Stimulated activated CD8-positive, alpha-beta memory T cell treated with anti-CD3 and anti-CD28 coated beads, Interleukin-15, amount 100 ng/mL, for 24 hours (primary cell): ENCODE measurements at places on chromosomes 11 and 22.

GRCh38 chr22:28702891-28703290, 23.3 kb upstream of the TTC28 start:
- DNase-seq = no peak

GRCh38 chr11:97722065-97722464, 1298.7 kb upstream of the CNTN5 start:
- no peak for DNase-seq

- DNase-seq = no peak
These were observed 118.2 kb upstream of the KIRREL3 start for GRCh38 chr11:127118811-127119210.

DNA sequence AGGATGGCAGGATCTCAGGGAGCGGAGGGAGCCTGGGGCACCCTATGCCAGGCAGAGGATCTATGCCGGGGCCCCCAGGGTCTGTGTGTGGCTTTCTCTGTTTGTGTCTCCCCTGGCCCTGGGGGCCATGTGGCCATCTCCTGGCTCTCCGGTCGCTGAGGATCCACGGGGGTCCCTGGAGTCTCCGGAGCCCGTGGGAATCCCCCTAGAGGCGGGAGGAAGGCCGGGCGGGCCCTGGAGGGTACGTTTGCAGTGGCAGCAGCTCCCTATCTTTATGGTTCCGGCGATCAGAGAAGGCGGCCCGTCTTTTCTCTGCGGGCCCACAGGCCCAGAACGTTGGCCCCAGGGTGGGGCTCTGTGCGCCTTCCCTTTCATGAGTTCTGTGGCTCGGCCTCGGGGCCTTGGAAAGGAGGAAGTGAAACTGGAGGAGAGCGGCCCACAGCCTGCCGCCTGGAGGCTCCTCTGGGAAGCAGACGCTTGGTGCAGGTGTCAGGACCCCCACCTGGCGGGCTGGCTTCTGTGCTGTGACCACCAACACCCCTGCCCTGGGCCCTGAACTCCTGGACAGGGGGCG, 82.1 kb downstream of the KCNQ1 start:
- DNase-seq = no peak

DNA sequence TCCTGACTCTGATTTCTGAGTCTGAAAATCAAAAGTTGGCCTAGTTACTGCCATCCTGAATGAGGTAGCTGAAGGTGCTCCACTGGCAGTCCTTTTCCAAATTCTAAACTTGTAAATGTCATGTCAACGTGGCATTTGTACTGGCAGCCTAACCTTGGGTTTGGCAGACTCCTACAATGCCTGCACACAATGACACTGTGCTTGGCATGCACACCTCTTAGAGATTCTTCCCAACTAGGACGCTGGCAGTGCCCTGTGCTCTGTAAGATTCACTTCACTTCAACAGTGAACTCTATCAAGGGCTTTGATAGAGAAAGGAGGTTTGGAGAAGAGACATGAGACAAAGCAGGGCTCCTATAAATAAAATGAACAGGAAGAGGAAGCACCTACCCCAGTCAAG, 21.9 kb upstream of the PPP2R1B start:
- no peak for DNase-seq

- no peak for DNase-seq
These were observed 71.6 kb upstream of the CSNK2A3 start for GRCh38 chr11:11424688-11425087.

DNA sequence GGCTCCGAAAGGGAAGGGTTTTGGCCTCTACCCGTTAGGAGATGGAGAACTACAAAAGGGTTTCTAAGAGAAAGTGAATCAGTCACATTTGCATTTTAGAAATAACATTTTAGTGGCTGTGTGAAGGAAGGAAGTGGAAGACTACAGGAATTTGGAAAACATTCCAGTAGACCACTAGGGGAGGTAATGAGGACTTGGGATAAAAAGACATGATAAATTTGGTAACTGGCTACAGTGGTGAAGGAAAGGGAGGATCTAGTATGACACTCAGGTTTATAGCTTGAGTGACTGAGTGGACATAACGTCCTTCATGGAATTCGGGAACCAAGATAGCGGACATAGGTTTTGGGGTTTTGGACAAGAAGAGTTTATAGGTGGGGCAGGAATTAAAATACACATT, 7.0 kb upstream of the RRM1 start:
- no peak for DNase-seq

DNA sequence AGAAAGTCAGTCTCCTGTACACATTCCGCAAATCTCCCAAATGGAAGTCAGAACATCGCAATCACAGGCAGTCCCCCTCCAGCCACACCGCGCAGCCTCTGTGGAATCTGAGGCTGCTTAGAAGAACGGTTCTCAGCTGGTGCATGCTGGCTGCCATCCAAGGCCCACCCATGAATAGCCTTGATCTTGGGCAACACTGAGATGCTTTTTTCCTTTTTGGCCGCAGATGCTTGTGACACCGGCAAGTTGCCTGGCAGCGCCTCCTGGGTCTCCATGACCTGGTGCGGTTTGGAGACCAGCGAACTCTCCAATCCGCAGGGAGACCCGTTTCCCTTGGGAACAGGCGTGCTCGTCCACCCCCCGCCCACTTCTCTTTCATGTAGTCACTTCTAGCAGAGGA, 26.3 kb upstream of the PHF21B start:
- no peak for DNase-seq

DNA sequence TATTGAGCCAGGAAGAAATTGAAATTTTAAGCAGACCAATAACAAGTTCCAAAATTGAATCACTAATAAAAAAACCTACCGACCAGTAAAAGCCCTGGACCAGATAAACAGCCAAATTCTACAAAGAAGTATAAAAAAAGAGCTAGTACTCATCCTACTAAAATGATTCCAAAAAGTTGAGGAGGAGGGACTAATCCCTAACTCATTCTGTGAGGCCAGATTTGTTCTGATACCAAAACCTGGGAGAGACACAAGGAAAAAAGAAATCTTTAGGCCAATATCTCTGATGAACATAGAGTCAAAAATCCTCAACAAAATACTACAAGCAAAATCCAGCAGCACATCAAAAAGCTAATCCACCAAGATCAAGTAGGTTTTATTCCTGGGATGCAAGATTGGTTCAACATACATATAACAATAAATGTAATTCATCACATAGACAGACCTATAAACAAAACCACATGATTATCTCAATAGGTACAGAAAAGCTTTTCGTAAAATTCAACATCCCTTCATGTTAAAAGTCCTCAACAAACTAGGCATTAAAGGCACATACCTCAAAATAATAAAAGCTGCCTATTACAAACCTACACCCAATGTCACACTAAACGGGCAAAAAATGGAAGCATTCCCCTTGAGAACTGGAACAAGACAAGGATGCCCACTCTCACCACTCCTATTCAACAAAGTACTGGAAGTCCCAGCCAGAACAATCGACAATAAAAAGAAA, 13.1 kb downstream of the OR52A5 start:
- DNase-seq = no peak

DNA sequence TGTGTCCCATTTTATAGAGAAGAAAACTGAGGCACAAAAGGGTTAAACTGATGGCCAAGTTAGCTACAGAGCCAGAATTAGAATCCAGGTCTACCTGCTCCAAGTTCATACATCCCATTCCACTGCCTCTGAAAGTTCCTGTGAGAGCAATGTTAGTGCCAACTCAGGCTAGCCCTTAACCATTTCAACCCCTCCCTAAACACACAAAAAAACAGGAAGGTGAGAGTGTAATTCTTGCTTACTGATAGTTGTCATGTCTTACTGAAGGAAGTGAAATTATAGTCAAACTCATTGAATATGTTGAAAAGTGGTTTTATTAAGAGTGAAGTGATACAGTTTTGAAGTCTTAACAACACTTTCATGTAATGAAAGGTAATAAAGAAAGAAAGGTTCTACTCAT, 2.9 kb upstream of the E2F8 start:
- DNase-seq = no peak

- no peak for DNase-seq
These were observed 35.3 kb downstream of the NEU3 start for GRCh38 chr11:75024068-75024449.

- DNase-seq = no peak
These were observed 232.1 kb downstream of the BRD1 start for GRCh38 chr22:49595465-49596078.

GRCh38 chr11:105110688-105111030, 28.9 kb downstream of the CARD18 start:
- DNase-seq = no peak

DNA sequence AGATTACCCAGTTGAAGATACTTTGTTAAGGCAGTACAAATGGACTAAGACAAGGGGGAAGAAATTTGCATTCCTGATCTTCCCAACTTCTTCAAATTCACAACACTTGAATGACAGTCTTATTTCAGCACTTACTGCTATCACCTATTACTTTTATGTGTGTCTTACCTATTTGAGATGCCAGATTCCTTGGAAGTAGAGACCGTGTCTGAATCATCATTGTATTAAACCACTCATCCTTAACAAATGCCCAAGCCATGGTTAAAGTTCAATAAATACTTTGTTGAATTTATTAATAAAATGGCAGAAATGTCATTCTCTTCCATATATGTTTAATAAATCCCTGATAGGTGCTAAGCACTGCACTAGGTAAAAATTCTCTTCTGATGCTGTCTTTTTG, 18.3 kb downstream of the SC5D start:
- no peak for DNase-seq

- DNase-seq = no peak
These were observed 769.5 kb upstream of the ANO3 start for GRCh38 chr11:25562417-25562816.

- DNase-seq = no peak
These were observed 72.1 kb downstream of the AMOTL1 start for GRCh38 chr11:94840209-94840608.

- no peak for DNase-seq
These were observed 12.2 kb downstream of the CSF2RB start for GRCh38 chr22:36925388-36926290.

GRCh38 chr22:38223289-38223960, 21.6 kb downstream of the MAFF start:
- DNase-seq = no peak

DNA sequence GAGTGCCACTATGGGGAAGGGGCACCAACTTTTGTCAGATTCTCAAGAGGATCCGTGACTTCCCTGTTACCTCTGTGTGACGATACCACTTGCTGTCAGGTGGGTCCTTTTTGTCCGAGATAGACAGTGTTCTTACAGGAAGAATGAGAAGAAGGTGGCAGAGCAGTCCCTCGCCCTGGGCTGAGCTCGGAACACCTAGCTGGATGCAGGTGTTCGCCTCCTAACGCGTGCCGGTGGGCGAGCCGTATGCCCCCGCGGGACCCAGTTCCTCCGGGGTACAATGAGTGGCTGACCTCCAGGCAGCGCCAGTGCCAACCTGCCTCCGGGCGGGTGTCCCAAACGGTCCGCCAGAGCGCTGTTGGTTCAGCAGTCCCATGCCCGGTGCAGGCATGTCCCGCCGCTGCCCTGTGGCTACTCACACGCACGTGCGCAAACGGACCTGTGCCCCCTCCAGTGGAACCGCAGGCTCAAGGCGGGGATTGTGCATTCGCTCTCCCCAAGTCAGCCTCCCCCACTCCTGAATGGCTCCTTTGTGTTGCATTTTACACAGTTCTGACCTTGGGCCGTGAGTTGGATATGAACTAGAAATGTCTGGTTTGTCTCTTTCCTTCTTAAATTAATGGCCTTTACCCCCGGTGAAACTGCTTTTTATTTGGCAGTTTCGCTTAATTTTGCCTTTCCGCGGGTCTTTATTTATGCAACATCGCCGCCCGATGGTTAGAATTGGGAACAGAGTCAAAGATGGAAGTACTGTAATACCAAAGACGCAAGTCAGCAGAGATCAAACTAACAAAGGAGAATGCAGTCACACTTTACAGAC, 1.1 kb upstream of the ABTB2 start:
- DNase-seq = peak; percentile 39

GRCh38 chr11:5892908-5893307, at the start of gene OR52E5:
OR52E5 (plus strand) TSS chr11:5893208; CDS start chr11:5900777, 7,569 bp downstream.
- DNase-seq = no peak

GRCh38 chr22:45861259-45861658, 115.7 kb downstream of the WNT7B start:
- DNase-seq = no peak

DNA sequence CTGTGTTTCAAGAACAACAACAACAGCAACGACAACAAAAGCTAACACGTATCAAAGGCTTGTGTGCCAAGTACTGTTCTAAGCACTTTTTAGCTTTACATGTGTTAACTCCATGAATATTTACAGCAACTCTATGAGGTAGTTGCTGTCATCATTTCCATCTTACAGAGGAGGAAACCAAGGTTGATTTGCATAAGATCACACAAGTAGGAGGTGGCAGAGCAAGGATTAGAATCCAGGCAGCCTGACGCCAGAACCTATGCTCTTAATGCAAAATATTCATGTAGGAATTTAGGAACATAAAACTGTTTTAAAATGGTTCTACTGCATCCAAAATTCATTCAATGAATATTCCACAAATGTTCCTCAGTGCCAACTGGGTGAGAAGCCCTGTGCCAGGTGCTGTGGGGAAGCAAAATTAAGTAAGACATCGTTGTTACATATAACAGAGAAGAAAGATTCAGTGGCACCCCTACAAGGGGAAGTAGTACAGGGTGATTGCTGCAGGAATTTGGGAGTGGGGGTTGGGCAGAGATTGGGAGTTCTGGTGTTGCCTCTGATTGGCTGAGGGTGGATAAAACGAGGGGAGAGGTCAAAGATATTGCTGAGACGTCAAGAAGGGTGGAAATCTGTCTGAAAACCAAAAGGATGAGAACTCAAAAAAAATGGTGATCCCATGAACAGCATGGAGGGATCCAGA, 86.1 kb upstream of the ARHGAP20 start:
- no peak for DNase-seq

DNA sequence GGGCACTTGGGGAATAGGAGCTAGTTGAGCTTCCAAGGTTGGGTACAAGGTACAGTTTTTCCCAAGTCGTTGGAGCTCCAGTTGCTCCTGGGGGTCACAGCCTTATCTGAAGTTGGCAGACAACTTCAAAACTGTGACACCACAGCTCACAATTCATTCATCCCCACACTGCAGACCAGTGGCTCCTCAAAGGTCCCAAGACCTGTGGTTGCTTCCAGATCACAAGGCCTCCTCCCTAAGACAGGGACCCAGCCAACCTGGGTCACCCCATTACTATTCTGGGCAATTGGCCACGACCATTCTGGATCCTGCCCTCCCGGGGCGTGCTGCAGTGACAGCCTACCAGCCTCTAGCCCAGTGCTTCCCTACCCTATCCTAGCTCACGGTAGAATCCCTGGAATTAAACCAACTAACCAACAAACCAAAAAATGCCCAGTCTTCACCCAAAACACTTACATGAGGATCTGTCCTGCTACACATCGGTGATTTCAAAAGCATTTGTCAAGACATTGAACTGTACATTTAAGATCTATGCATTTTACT, 862 bp upstream of the PDXP start:
- DNase-seq = no peak

DNA sequence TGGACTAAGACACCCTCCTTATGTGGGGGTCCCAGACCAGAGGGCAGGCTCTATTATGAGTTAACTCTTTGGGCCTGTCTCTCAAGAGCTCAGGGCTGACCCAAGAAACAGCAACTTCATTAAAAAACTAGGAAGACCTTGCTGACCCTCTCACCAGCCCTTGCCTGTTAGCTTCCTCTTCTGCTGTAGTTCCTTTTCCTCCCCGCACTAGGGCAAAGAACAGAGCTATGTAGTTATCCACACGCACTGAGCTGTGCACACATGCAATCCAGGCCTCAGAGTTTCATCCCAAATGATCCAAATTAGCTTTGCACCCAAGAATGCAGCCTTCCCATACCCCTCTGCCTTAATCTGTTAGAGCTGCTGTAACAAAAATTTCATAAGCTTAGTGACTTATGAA, 539.6 kb upstream of the CADM1 start:
- DNase-seq = no peak

GRCh38 chr11:69423611-69424385, 57.7 kb upstream of the LINC01488 start:
- DNase-seq = no peak
